ENCODE measurements at places on chromosomes 3 and 15.

DNA sequence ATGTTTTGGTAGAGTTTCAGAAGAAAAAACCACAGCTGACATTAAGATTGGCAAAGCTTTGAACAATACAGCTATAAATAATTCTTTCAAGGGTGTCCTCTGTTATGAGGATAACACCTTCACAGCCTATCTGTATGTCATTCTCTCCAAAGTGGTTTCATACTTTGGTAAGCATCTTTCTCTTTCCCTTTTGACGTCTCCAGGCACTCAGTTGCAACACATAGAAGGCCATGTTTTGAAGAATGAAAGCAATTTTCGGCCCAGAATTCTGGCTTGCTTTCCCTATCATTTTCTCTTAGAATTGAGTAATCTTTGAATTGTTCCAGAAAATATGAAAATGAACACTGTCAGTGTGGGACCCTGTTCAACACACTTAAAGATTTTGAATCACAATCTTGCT lies 200.0 kb upstream of the CBLB start:
- peak; percentile 40 for DNase-seq

DNA sequence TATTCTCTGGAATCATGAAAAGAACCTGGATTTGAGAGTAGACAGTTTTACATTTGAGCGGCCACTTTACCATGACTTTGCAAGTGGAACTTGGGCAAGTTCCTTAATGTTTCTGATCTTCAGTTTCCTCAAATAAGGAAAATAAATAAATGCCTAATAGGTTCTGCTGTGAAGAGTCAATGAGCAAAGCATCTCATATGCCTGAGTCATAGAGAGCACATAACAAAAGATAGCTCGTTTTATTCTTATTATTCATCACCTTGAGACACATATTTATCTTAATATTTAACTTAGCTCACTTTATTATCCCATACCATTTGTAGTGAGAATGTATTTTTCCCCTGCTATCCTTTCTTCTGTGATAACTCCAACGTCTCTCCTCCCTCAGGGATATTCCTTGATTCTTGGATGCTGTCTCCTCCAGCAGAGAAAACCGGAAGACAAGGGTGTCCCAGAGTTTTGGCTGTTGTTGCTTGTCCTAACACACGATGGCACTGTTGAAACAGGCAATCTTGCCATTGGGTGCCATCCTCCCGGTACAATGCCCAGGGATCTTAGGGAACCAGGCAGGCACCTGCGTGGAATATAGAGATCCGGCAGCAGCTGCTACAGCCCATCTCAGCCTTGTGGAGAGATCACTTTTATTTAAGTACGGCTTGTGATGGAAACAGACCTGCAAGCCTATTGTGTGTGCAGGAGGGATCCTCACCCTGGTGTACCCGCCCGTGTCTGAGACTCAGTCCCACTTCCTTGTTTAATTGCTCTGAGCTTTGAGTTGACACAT lies 33.3 kb upstream of the VPS33B start:
- peak; percentile 49 for DNase-seq

DNA sequence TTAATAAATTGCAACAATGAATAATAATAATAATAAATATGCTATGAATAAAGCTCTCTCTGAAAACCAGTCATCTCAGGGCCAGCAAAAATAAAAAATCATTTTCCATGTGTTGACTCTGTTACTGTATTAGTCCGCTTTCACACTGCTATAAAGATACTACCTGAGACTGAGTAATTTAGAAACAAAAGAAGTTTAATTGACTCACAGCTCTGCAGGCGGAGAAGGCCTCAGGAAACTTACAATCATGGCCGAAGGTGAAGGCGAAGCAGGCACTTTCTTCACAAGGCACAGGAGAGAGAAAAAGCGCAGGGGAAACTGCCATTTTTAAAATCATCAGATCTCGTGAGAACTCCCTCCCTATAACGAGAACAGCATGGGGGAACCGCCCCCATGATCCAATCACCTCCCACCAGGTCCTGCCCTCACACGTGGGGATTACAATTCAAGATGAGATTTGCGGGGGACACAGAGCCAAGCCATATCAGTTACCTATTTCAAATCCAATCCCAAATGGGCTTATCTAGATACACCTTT lies 224.1 kb downstream of the IGSF11 start:
- no peak for DNase-seq

DNA sequence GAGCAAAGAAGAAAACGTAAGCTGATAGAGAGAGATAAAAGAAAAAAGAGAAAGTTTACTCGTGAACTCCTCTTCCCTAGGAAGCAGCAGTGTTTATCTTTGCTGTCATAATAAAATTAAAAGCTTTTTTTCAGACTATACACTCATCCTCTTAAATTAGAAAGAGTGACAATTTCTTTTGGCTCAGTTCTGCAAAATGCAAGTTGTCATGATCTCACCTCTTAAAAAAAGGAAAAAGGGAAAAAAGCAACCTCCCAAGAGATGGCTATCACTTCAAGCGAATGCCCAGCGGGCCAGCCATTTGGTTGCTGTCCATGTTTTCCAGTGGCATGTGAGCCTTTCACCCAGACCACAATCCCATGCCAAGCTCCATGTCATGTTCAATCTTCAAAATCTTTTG lies 7.0 kb upstream of the THBS1 start:
- DNase-seq = no peak

DNA sequence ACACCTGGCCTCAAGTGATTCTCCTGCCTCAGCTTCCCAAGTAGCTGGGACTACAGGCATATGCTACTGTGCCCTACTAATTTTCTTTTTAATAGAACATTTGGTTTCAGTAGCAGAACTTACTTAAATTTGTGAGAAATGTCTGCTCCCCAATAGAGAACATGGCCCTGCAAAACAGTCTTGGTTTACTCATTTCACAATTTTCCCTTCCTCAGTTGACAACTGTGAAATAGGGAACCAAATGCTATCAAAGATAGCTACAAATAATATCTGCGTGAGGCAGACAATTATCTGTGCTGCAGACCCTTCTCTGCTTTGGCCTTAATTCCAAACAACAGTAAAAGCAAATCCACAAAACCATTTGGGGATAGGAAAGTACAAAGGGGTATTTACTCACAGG lies 22.6 kb downstream of the METTL6 start:
- no peak for DNase-seq

- no peak for DNase-seq
These were observed 664 bp upstream of the PIK3CA start for GRCh38 chr3:179147514-179147872.

DNA sequence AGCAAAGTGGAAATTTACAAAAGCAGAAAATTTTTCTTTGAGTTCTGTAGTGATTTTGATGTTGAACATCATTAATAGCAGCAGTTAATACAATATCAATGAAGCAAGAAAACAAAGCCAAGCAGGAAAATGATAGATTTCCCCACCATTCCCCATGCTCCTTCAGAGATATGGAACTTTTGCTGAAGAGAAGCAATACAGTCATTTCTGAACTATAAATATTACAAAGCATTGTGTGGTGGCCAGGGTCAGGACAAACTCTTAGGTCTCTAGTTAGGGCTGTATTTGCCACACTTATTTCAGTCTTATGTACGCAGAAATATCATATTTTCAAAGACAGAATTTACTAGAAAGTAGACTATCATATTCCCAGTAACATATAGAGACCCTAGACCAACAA lies 88.8 kb upstream of the P3H2 start:
- DNase-seq = no peak

- DNase-seq = no peak
These were observed 28.8 kb downstream of the LIMD1 start for GRCh38 chr3:45623393-45623792.

DNA sequence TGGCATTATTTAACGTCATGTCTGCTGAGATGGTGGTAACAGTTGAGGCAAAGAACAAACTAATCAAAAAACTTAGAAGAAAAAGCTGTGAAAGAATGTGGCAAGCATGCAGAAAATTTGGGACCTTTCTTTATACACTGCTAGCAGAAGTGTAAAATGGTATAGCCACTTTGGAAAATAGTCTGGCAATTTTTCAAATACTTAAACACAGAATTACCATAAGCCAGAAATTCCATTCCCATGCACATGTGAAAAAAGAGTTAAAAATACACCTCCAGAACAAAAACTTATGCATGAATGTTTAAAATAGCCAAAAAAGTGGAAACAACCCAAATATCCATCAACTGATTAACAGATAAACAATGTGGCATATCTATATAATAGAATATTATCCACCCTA lies 613.3 kb downstream of the TBL1XR1 start:
- DNase-seq = peak; percentile 74

DNA sequence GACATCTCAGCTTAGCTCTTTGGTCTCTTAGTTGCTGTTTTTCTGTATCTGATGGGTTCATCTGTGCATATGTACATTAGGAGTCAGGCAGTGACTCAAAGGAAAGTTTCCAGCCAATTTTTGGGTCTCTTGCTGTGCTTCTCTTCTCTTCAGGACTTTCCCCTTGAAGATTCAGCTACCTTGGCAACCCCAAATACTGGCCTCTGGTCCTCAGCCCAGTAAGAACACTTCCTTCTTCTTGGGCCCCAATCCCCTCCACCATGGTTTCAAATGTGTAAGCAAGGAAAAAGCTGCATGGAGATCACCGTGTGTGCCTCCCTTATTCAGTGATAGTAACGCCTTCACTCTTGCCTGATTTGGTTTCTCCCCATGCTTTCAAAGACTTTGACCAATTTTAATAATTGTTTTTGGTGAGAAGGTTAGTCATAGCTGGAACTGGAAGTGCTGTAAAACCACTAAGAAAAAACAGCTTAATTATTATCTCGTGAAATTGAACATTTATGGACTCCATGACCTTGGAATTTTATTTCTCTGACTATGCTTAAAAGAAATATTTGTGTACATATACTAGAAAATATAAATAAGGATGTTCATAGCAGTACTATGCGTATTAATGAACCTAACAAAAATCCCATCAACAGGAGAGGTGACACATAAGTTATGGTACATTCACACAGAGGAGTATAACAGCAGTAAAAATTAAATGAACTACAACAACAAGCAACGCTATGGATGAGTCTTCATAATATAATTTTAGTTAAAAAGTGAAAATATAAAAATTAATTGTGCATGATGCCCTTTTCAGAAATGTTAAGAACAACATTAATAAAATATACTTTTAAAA lies 125.3 kb upstream of the BCL6 start:
- DNase-seq = no peak

GRCh38 chr3:52551118-52551517 lies 14.7 kb downstream of the UQCC5 start:
- DNase-seq = no peak

GRCh38 chr3:185363662-185364203 lies 797 bp downstream of the MAP3K13 start:
- DNase-seq = no peak

DNA sequence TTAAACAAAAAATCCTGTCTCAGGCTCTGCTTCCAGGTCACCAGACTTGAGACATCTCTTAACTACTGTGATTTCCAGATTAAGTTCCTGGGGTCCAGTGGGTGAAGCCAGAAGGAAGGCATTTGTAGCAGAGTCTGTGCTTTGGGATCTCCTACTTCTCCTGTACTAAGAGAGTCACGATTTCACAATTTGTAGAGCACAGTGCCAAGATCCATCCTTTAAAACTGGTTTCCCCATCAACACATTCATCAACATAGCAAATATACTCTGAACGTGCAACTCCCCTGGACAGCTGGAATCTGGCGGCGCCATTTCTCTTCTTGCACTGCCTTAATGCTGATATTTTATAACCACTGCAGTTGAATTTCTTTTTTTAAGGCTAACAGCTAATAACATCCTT lies 33.2 kb downstream of the CDCP1 start:
- DNase-seq = peak; percentile 90

DNA sequence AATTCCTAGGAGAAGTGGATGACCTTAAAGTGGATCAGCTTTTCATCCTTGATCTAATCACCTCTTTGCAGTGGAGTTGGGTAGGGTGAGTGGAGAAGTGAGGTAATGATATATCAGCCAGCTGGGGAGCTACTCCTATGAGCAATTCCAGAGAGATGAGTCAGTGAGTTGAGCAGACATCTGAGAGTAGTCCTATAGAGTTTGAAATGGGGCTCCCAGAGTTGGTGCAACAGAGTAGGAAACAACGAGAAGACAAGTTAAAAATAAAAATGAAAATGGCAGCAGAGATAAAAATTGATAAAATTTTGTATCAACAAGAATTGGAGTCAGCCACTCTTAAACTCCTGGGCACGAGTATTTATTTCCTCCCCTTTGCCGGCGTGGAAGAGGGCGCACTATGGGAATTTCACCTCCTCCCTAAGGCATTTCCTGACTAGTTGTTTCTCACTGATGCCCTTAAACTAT lies 150.8 kb upstream of the DPH6 start:
- DNase-seq = peak; percentile 90

GRCh38 chr15:74191798-74192197 lies 10.8 kb downstream of the STRA6 start:
- no peak for DNase-seq

DNA sequence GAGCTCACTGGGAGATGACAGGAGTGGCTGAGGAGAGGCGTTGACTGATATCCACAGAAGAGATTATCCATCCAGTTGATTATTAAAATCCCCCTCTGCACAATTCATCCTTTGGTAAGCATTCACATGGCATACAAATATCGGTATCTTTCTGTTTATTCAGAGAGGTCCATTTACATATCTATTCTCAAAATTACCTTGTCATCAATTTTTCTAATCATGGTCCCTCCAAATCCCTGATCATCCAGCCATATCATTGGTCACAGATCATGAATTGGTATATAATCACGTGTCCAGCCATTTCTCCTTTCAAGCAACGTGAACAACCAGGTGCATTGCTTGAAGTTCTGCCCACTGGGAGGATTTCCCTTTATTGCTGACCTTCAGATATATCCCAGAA lies 1321.0 kb downstream of the ROBO2 start:
- DNase-seq = no peak

GRCh38 chr3:10106919-10107318 lies 1.1 kb downstream of the FANCD2OS start:
- no peak for DNase-seq

Measured in fibroblast of upper back skin (primary cell).